ENCODE measurements at places on chromosomes 2 and 18.

GRCh38 chr2:175929850-175930249 is 72.2 kb downstream of the LNPK start:
- no peak for DNase-seq

GRCh38 chr2:152126664-152127063 is 27.8 kb upstream of the CACNB4 start:
- DNase-seq, result no peak

- DNase-seq, result no peak
Observed at GRCh38 chr2:23409248-23409647, 24.3 kb downstream of the KLHL29 start.

DNA sequence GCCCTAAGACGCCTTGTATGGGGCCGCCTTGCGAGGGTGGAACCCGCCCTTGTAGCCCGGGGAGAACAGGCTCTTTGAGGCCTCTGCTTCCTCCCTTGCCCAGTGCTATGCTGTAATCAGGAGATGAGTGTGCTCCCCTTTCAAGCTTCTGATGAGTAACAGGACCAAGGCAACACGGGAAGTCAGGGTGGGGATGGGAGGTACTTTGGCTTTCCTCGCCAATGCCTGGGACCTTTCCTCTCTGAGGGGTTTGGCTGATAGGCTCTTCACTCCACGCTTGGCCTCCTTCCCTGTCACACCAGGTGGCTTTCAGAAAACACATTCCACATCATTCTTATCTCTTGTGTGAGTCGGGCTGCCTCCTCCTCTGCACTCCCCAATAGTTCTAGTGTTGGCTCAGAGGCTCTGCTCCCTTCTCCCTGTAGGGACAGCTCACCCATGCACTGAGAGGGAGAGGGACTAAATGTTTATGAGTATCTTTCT is 223.7 kb upstream of the TRIB2 start:
- DNase-seq, result no peak

DNA sequence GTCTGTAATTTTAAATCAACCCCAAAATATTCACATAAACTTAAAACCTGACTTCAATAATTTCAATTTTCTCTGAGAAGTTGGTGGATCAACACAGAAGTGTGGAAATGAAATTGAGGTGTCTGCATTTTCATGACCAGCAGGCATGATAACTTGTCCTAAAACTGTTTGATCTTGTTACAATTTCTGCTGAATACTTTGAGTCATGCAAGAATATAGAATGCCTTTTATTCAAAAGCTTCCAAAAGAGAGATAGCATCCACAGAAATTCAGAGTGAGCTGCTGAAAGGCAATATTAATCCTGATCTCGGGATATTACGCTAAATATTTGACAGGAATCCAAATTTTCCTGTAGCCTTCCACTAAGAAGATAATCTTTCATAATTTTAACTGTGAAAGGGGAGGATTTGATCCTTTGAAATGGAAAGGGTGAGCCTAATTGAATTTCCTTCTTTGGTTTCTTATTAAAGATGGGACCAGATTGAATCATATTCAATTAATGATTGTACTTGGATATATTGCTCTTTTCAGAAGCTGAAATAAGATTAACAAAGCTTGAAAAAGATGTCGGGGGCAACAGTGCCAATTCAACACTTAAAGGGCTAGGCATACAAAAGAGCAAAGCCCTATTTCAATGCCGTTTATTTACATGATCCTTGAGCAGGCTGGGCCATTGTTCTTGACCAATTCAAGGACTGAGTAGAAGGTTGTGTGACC is 129.3 kb downstream of the NCKAP5 start:
- no peak for DNase-seq

- no peak for DNase-seq
Observed at GRCh38 chr2:27621524-27621923, 7.3 kb downstream of the CCDC121 start.

DNA sequence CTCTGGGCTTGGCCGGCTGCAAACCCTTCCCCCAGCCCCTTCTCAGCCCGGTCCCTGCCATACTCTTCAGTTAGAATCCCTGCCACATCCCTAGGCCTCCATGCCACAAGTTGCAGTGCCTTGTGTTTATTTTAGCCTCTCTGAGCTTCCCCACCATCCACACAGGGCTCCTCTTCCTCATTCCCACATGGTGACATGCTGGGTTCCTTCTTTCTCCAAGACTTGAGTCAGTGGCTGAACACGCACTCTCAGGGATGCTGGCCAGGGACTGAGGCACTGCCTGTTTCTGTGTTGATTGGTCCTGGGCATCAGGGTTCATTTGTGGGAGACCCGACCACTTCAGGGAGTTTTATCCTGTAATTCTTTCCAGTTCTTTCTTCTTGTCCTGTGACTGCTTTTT is 56.3 kb downstream of the KCNS3 start:
- DNase-seq, result no peak

DNA sequence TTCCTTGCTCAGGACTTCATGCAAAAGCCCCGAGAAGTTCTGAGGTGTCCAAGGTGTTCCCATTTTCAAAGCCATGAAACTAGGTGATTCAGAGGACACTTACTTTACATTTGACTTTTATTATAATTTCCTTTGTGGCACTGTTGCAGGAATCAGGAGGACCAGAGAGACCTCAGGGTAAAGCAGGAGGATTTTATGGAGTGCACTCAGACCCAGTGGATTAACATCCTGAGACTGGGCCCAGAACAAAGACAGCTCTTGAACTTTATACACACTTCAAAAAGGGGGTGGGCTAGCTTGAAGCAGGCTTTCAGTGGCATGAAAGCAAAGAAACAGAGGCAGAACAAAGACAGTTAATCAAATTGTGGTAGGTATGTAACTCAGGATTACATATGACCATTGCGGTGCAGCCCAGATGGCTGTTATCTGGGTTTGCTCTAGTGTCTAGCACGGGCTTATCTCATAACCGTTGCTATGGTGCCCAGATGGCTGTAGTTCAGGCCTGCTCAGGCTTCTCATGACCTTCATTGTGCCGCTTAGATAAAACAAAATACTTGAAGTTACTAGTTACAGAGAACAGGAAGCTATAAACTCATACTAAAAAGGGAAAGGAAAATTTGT is 39.4 kb downstream of the TMEM182 start:
- no peak for DNase-seq

DNA sequence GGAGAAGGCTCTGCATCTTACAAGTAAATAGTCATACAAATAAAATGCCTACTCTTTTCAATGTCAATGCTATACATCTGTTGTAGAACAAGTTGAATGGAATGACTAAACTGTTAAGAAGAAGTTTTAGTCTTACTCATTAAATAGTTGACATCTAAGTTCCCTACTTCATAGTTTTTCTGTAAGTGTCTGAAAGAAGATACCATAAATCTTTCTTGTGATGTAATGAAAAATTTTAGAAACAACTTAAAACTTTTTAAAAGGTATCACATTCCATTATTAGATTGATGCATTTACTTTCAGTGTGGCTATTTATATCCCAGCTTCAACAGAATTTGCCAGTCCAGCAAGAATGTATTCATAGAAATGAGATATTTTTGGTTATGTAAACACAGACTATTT is 185.2 kb upstream of the EPC2 start:
- no peak for DNase-seq

GRCh38 chr2:73386894-73387636 is 1.4 kb downstream of the ALMS1 start:
- no peak for DNase-seq

DNA sequence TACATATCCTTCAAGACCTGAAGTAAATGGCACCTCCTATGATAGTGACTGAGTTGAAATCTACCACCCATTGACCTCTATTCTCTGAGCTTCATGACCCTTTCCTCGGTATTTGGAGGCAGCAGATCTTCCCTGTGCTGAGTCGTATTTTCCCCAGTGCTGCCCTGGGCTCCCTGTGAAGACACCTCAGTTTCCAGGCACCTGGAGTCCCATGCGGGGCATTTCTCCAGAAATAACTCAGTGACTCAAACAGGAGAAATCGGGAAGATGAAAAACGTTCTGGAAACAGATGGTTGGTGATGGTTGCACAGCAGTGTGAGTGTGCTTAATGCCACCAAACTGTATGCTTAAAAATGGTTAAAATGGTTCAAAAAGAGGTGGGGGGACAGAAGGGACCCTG is 18.0 kb downstream of the SMYD1 start:
- no peak for DNase-seq

DNA sequence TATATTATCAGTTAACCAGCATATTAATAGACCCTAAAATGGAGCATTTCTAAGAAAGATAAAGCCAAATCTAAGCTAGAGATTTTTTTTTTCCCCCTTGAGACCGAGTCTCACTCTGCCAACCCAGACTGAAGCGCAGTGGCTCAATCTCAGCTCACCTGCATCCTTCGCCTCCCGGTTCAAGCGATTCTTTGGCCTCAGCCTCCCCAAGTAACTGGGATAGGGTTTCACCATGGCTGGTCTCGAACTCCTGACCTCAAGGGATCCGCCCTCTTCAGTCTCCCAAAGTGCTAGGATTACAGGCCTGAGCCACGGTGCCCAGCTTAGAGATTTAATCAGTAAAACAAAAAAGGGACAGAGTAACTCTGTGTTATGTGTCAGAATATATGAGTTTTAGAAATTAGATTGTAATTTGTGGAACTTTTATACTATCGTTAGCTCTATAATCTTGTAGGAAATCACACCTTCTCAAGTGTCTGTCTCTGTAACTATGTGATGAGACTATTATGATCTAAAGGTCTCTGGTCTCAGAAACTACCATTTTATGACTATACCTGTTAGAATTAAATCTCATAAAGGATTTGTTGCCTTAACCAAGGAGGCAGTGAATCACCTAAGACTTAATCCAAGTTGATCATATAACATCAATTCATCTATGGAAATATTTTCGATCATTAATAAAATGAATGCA is 34.0 kb downstream of the YWHAQ start:
- no peak for DNase-seq

GRCh38 chr2:239457586-239458445 is 57.0 kb upstream of the HDAC4 start:
- no peak for DNase-seq

- DNase-seq, result no peak
Observed at GRCh38 chr18:905948-906415, 1.3 kb downstream of the ADCYAP1 start.

DNA sequence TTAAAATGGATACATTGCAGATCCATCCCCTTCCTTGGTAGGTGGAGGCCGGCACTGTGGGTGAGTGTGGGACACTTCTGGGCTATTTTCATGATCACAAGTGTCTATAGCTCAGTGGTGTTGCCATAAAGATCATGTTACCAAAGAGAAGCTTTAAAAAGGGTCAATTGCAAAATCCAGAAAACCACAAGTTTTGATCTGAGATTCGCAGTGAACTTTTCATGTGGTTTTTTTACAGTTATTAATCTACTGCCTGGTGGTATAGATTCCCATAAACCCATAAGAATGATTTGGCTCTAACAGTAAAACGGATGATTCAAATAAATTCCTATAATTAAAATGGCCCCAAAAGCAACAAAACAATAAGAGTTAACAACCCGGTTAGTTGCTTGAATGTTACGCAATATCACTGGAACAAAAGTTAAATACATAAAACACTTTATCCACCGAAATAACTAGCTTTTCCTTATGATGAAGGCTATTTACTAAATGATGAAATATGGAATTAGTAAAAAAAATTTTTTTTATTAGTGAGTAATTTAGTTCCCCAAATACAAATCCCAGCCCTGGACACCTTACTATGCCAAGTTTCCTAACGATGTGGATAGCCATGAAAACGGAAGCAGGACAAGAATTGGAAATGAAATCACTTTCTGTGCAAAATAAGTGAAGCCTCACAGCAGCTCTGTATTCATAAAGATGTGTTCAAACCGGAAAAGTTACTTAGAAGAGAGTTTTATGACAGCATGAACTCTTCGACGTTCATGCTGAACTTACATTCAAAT is 95.6 kb upstream of the THOC1 start:
- no peak for DNase-seq

- no peak for DNase-seq
Observed at GRCh38 chr2:227450311-227450841, 21.6 kb upstream of the AGFG1 start.

DNA sequence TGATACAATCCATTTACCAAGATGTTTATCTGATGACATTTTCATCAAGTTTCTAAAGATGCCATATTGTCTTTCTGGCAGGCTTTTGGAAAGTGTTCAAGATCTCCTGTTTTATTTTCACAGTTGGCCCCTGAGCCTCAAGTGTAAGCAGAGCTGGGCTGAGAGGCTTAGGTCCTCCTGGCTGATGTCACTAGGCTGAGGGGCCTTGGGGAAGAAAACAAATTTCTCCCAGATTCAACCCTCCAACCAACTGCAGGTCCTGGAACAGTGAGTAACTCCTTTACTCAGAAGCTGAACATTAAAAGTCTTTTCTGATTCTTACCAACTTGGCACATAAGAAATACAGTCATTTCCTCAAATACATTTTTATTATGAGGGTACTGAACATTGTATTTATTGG is 14.9 kb upstream of the IL1RL1 start:
- no peak for DNase-seq

DNA sequence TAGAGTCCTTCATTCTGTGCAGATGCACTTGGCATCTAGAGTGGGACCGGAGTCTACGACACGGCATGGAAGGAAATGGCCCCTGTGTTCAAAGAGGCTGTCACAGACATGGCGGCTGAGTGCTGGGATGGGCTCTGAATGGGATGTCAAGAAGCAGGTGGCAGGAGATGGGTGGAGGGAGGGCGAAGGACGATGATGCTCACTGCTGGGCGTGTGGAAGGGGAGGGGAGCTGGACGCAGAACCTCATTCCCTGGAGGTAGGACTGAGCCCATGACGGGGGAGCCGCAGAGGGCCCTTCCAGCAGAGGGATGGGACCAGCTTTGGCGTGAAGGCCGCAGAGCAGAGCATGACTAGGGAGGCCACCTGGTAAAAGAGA is 18.8 kb upstream of the ALPI start:
- no peak for DNase-seq

DNA sequence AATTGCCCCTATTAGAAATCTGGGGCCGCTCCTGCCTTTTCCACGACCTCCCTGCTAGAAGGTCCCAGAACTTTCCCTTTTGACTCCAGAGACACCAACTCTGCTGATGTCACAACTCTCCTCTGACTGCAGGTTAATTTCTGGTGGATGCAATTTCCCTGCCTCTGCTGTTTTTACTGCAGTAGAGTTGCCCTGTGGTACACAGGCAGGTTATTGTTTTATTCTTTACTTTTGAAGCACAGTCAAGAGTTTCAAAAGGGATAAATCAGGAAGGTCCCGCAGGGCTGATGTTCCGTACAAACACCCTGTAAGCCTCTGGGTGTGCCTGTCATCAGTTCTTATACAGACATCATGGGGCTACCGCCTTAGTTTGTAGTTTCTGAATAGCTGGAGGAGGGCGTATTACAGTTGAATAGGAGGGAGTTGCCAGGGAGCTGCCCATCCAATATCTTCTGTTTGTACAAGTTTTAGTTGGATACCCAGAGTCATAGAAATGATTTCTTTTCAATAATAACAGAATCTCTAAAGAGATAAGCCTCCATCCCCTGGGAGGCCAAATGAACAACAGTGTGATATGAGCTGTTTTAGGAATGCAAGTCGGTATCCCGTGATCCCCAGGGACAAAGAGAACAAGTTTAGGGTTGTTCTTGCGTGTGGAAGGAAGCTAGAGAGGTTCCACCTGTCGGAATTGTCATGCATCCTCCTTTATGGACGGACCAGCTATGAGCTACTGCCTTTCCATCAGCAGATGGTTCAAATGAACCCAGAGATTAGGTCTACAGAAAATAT is 108.4 kb upstream of the COPS8 start:
- DNase-seq, result no peak

GRCh38 chr2:136985044-136985443 is 219.7 kb downstream of the THSD7B start:
- no peak for DNase-seq

All from HEK293T (cell line).